ENCODE measurements at places on chromosomes 2 and 18.

- DNase-seq, result no peak
These were observed 62.8 kb upstream of the LAPTM4A start for GRCh38 chr2:20113986-20114938.

DNA sequence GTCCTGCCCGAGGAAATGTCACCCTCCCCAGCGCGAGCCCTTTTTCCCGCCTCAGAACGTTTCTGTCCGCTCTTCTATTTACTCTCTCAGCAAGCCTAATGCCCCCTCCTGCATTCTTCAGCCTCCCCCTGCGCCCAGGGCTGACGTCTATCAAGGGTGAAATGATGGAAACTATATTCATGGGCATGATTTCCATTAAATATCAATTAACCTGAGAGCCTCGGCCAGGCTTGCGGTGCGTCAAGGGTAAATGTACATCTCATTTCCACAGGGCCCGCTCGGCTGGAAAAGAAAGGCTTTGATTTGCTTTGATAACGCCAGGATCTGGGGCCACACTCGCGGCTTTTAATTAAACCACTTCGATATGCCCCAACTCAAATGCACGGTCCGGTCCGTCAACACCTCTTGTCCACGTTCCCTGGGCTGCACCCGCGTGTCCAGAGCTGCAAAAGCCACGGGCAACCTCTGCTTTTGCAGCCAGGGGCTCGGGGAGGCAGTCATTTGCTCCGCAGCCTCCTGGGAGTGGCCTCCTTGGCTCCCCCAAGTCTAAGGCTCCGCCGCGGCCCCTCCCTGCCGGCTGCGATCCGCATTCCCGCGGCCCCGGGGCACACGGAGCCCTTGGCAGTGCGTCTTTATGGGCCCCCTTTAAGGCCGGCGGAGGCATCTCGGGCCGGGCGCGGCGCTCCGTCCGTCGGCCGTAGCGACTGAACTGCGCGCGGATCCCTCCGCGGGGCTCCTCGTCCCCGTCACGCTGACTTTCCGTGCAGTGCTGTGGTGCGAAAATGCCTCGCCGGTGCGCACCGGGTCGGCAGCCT lies at the start of gene HOXD8:
TSS of gene HOXD8 (plus strand) at position 724 of the 815 bp plus-strand sequence. CDS start 662 bp downstream, outside the sequence.
- no peak for DNase-seq

GRCh38 chr2:241852981-241853631 lies 5.6 kb downstream of the PDCD1 start:
- no peak for DNase-seq

DNA sequence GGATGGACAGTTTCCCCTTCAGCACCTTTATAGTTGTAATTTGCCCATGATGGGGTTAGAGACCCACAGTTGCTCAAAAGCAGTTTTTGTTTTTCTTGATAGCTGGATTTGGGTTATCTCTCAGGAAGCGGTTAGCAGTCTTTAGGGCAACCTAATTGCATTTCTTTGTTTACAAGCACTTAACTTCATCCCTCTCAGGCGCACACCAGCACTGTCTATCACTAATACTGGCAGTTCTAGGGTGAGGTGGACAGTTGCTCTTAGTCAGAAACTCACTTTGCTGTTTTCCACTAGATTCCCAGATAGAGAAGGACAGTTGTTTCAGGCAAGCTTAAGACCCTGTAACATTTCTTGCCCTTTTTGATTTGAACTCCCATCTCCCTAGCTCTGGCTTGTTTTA lies 146.0 kb downstream of the AGAP1 start:
- DNase-seq, result no peak

- DNase-seq, result no peak
These were observed 4.7 kb downstream of the FMNL2 start for GRCh38 chr2:152339556-152340286.

DNA sequence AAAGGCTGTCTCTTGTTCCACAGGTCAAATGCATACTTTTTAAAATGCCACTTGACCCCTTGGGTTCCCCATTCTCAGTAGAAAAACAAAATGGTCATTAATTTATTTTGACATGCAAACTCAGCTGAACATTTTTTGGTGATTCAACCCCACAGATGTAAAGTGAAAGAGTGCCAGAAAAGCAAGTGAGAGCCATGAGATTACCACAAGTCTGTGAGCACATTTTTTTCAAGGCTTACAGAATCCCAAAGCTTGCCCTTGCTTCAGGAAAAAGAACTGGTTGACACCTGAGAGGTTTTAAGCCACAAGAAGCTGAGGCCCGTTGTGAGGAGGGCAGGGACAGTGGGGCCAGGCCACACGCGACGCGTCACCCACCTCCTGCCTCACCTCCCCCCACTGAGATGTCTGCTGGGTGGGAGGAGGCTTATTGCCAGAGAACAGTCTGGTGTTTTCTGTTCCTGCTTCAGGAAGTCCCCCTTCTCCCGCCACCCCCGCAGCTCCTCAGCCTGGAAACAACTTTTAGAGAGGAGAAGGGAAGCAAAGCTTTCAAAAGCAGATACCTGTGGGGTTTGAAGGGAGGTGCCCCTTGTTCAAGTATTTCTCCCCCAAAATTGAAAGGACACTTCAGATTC lies 70.4 kb upstream of the CYP1B1 start:
- DNase-seq, result no peak

DNA sequence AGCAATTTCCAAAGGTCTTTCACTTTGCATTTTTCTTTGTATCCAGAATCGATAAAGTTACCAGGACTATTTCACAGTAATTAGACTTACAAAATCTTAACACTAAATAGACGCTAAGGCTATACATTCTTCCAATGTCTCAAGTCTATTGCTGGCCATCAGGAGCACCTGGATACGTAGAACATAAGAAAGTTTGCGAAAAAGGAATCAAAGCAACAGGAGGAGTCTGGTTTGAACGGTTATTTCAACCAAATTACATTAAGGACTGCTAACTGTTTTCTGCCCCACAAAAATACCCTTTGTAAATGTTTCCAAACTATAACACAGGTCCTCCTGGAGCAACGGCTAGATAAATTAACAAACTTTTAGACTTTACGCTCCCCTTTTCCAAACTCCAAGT lies 1.4 kb upstream of the HNRNPA3 start:
- no peak for DNase-seq
